ENCODE measurements at places on chromosomes 13 and 19.
A peak's percentile ranks its signal among the peaks of the same experiment; 100 is the strongest.

DNA sequence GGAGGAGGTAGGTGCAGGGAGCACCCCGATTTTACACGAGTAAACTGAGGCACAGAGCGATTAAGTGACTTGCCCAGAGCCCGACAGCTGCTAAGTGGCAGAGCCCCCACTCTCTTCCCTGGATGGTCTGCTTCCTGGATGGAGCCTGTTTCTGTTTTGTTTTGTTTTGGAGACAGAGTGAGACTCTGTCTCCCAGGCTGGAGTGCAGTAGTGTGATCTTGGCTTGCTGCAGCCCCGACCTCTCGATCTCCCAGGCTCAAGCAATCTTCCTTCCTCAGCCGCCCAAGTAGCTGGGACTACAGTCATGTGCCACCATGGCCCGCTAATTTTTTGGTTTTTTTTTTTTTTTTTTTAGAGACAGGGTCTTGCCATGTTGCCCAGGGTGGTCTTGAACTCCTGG lies 17.3 kb downstream of the BICRA start:
- DNase-seq = no peak

GRCh38 chr19:2365201-2365970 lies 5.3 kb downstream of the TMPRSS9 start:
- no peak for DNase-seq

DNA sequence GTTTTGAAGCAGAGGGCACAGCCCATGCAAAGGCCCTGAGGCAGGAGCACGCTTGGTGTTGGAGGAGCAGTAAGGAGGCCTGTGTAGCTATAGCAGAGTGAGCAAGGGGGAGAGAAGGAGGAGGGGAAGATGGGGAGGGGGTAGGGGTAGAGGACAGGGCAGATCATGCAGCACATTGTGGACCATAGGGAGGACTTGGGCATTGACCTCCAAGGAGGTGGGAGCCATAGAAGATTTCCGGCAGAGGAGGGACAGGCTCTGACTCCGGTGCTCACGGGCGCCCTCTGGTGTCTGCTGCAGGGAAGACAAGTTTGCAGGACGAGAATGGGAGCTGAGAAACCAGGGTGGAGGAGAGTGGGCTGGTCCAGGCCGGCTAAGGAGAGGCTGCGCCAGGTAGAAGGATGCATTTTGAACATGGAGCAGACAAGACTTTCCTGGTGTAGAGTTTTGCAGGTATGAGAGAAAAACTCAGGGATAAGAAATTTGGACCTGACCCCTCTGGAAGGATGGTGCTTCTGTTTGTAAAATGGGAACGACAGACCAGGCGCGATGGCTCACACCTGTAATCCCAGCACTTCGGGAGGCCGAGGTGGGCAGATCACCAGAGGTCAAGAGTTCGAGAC lies 13.7 kb upstream of the CREB3L3 start:
- DNase-seq = no peak

DNA sequence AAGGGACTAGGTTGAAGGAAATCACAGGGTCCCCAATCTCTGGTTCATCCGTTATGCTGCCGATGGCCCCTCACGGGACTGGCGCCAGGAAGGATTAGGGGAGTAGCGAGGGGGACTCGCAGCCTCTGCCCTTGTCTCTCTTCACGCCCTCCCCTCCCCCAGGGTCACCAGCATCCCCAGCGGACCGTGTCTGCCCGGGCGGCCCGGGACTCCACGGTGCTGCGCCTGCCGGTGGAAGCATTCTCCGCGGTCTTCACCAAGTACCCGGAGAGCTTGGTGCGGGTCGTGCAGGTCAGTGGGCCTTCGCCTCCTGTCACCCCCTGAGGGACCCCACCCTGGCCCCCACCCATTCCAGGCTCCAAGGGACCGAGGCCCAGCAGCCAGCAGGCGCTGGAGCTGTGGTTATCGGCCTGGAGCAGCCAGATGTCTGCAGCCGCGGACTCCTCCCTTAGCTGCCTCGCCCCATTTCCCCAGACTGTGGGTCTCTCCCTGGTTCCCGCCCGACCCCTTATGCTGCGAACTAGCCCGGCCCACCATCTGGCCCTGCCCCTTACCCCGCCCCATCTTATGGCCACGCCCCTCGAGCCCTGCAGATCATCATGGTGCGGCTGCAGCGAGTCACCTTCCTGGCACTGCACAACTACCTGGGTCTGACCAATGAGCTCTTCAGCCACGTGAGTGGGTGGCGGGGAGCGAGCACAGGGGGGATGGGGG lies 5.4 kb downstream of the PNPLA6 start:
- DNase-seq = no peak

DNA sequence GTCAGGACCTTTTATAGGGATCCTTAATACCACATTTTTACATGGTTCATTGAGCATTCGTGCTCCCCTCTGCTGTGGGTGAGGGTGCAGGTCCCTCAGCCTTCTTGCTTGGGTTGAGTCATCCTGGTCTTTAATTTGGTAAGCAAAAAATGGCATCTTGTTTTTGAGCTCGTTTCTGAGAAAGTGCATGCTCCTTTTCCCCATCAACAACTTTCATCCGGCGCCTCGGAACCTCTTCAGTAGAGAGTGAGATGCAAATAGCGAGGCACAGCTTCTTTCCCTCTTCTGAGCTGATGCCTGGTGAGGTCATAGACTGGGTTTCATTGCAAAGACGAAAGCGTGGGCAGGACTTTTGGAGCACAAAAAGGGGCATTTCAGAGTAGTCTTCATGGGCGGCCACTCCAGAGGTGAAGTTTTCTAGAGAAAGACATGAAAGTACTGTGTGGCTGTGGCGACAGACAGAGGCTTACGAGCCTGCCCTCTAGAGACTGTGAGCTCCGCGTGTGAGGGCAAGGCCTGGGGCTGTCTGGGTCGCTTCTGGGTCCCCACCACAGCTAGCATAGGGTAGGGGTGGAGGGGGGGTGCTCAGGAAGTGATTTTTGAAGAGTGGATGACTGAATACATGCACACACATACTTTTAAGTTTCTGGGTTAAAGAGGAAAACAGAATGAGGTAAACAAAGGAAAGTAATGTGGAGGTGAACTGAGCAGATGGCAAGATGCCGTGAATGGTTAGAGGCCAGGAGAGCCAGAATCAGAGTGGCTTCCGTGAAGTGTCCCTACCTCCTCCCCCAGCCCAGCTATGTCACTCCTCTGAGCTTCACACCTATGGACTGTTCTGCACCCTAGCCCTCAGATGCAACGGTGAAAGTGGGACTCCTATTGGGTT lies 44.3 kb downstream of the BBC3 start:
- DNase-seq = no peak

DNA sequence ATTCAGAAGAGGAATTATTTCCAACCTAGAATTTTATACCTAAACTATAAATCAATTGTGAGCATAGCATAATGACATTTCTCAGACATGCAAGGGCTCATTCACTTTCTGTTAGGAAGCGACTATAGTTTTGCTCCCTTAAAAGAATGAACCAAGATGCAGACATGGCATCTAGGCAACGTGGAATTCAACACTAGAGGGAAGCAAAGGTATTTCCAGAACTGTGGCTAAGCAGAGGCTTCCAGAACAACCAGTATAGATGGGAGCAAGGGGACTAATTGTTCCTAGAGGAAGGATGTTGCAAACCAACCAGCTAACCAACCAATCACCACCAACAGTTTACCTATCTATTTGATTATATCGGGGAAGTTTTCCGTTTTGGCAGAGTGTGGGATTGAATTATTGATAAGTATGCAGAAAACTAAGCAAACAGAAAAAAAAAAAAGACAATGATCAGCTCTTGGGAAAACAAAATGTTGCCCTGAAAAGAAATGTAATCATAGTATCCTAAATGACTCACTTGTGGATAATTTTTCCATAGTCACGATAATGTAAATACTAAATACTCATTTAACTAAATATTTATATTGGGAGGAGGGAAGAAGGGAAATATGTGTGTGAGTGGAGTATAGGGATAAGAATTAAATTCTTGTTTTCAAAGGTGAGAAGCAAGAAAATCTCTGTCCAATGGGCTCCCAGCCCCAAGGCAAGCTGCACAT lies 21.1 kb downstream of the ARL11 start:
- DNase-seq = peak; percentile 7

GRCh38 chr13:64688893-64689677 lies 2541.1 kb downstream of the PCDH9 start:
- no peak for DNase-seq

DNA sequence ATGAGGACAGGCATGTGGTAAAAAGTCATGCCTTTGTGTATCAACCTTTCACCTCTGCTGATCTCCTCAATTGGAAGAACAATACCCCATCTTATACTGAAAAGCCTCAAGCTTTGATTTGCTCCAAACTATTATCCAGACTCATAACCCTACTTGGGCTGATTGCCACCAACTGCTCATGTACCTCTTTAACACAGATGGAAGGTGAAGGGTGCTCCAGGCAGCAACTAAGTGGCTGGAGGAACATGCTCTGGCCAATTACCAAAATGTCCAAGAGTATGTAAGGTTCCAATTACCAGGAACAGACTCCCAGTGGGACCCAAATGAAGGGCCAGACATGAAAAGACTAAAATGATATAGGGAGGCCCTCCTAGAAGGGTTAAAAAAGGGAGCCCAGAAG lies 78.3 kb downstream of the ZNF486 start:
- DNase-seq = no peak

GRCh38 chr13:32889986-32890565 lies 126.1 kb upstream of the KL start:
- DNase-seq = no peak

- no peak for DNase-seq
Observed at GRCh38 chr13:21282065-21282464, 105.6 kb downstream of the MRPL57 start.

DNA sequence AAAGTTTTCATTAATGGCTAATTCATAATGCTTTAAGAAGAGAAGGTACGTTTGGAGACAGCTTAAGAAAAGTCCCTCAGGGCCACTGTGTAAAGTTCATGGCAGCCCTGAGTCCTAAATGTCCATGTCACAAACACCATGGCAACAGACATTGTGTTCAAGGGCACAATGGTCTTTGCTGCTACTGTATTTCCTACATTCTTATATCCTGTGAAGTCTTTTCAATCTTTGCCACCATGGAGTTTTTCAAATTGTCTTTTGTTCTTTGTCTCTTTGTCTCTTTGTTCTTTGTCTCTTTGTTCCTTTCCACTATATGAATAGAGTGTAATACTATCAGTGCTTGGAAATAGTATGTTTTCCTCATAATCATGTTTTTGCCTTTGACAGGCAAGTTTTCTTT lies 178.8 kb downstream of the VWA8 start:
- DNase-seq = no peak

DNA sequence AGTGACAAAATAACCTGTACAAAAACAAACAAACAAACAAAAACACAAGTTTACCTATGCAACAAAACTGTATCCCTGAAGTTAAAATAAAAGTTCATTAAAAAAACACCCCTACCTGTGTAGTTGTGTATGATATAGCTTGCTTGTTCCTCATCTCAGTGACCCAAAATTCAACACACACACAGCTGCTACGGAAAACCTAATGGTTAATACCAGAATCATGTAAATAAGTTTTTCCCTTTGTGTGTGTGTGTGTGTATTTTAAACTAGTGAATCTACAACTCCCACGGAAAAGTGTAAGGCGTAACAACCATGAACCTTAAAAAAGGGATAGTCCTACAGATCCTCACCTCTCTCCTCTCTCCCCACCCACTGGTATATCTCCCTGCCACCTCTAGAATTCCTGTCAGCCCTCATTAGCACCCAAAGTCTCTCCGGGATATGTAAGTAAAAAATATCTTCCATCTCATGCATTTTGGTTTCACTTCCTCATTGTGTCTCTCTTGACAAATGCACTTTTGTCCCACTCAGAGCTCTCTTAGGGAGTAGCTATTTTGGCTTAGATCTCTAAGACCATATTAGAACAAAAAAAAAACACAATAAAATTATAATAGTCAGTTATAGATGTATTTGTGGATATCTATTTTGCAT lies 2236.5 kb downstream of the PCDH9 start:
- DNase-seq = no peak

- no peak for DNase-seq
Observed at GRCh38 chr13:75518439-75519088, 19.1 kb downstream of the COMMD6 start.

DNA sequence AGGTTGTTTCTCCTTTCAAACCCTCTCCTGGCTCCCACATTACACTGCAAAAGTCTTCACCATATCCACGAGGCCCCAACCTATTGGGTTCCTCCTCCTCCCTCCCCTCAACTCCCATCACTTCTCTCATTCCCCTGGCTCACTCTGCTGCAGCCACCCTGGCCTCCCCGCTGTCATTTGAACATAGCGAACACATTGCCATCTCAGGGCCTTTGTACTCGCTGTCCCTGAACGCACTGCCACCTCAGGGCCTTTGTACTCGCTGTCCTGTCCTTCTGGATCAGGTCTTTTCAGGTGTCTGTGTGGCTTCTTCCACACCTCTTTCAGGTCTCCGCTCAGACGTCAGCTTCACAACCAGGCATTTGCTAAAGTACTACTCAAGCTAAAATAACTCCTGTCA lies 1.7 kb downstream of the CCDC61 start:
- no peak for DNase-seq

GRCh38 chr13:98598043-98598442 lies 21.1 kb upstream of the STK24 start:
- no peak for DNase-seq

GRCh38 chr13:42312817-42313431 lies 41.0 kb downstream of the AKAP11 start:
- no peak for DNase-seq

DNA sequence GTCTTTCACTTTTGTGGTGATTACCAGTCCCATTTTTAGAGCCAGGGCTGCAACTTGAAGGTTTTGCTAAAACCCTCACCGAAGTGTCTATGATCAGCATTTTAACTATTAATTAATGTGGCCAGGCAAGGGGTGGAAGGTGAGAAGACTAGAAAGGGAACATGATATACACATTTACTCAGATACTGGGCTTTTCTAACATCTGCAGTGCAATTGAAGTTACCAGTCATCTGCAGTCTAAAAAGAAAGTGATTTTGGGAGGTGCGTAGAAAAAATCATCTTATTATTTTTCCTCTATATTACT lies 481 bp downstream of the ALOX5AP start:
- DNase-seq = no peak

GRCh38 chr13:63693696-63694095 lies 2278.0 kb upstream of the PCDH20 start:
- DNase-seq = no peak

GRCh38 chr13:36986462-36987240 lies 12.5 kb downstream of the ALG5 start:
- DNase-seq = no peak

- peak; percentile 17 for DNase-seq
Observed at GRCh38 chr13:113562085-113562749, 22.3 kb upstream of the TFDP1 start.

DNA sequence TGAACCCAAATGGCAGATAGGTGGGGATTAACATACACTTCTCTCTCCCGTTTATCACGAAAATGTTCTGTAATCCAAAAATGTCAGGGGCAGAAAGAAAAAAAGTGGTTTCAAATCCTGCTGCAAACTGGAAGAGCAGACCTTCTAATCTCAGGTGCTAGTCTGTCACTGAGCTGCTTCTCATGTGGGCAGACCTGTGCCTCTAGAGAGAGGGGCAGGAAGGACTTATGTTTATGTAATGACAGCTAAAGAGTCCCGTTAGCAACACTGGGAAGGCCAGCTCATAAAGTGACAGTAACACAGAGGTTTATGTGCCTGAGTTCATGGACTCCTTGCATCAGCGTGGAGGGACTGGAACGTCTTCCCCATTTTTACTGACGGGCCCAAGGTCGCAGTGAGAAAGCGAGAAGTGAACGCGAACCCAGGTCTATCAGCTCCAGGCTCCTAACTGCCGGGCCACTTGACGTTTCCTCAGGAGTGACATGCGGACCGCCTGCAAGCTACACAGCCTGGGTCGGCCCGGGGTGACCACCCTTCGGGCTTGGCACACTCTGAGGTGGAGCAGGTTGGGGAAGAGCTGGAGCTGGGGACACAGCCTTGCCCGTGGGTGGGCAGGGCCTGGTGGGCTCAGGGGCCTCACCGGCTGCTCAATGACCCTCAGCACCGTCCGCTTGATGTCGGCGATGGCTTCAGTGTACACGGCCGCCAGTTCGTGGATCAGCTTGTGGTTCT lies 9.6 kb upstream of the RSPH6A start:
- DNase-seq = no peak
